ENCODE measurements at places on chromosomes 1 and 21.

DNA sequence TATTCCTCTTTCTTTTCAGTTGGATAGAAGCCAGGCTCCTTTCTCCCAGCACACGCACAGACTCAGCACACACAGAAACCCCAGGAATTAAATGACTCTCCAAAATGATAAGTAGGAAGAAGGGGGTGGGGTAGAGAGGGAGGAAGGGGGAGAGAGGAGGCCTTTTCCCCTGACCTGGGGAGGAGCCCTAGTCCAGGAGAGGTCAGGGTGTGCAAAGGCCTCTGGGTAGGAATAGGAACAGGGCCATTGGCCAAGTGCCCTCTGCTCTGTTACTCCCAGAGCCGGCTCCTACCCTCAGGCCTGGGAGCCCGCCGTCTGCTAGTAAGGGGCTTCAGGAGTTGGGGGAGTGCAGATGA is 35.6 kb upstream of the PUM1 start:
- DNase-seq = no peak

DNA sequence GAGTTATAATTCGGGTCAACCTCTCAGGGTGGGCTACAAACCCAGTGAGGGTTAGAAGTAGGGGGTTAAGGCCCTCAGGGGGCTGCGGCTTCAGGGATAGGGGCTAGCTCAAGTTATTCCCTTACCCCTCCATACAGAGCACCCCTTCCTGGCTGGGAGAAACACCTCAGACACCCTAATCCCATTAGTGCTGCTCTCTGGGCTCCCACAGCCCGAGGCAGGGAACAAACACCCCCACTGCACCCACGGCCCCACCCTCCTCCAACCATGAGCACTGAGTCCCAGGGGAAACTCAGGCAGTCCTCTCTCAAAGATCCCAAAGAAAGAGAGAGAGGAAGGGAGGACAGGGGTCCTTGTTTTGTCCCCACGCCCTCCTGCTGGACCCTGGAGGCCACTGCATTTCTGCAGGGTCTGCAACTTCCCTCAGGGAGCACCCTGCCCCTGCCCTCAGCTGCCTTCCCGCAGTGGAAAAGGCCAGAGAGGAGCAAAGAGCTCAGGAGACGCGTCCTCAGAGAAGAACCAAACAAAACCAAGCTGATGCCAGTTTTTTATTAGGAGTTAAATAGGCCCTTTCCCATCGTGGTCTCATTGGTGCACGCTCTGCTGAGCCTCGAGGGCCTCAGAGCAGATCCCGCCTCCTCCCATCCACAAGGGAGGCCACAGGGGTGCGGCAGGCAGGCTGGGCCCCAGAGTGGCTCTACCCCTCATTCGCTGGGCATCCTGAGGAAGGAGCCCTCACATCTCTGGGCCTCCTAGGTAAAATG is 1.4 kb upstream of the S100A4 start:
- no peak for DNase-seq

DNA sequence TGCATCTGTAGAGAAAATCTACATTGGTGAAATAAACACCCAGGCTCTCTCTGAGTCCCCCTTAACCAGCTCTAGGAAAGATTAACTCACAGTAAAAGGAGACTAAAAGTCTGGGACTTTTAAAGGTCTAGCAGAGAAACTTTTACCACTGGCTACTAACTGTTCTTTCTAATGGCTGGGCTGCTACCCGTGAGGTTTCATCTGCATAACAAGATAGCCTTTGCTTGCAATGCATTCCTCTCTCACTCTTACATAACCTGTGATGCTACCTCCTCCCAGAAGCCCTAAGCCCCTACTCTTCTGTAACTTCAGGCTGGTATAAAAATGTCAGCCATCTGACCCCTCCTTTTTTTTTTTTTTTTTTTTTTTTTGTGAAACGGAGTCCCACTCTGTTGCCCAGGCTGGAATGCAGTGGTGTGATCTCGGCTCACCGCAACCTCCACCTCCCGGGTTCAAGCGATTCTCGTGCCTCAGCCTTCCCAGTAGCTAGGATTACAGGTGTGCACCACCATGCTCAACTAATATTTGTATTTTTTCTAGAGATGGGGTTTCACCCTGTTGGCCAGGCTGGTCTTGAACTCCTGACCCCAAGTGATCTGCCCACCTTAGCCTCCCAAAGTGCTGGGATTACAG is 344.2 kb downstream of the RGS7 start:
- DNase-seq = no peak

DNA sequence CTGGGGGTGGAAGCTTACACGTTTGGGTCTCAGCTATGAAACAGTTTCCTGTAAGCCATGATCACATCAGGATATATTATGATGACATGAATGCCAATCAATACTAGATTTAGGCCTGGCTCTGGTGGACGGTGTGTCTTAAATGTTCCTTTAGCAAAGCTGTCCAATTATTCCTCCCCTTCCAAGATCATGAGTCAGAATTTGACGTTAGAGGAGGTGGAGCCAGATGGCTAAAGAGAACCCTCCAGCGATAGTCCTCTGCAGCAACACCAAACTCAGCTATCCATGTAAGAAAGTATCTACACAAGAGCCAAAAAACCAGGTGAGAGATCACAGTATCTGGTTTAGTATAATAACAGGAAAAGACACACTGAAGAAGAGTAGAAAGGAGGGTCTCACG is 47.8 kb downstream of the PACC1 start:
- DNase-seq = no peak

GRCh38 chr1:19925342-19926070 is 2.1 kb upstream of the PLA2G2E start:
- no peak for DNase-seq

- DNase-seq = no peak
Observed at GRCh38 chr1:65372557-65372956, 47.9 kb upstream of the LEPR start.

GRCh38 chr1:152795686-152796085 is 835 bp upstream of the LCE1D start:
- no peak for DNase-seq
